HCEC 1CT (cell line): ENCODE measurements at places on chromosomes 1 and 21.

- DNase-seq: no peak
Measured at GRCh38 chr1:117401761-117402160, 34.5 kb downstream of the MAN1A2 start.

- DNase-seq: no peak
Measured at GRCh38 chr1:204462229-204462561, 32.4 kb downstream of the PIK3C2B start.

GRCh38 chr1:18703041-18703621 is 72.5 kb downstream of the PAX7 start:
- DNase-seq: no peak

- no peak for DNase-seq
Measured at GRCh38 chr1:197559655-197560054, 215.6 kb downstream of the DENND1B start.

DNA sequence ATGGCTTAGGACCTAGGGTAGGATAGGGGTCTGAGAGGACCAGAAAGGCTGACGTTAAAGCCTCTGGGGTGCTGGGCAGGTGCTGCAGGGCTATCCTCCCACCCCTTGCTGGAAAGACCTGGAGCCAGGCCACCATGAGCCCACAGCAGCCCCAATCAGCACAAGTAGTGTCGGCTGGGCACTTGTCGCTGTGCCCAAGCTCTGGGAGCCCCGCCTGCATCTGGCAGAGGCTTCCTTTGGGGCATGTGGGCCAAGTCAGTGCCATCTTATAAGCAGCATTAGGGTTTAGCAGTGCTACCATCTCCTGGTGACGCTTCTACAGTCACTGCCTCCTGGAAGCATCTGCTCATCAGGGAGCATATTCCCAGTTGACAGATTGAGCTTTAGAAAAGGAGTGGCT is 31.3 kb downstream of the MAN1C1 start:
- DNase-seq: no peak

DNA sequence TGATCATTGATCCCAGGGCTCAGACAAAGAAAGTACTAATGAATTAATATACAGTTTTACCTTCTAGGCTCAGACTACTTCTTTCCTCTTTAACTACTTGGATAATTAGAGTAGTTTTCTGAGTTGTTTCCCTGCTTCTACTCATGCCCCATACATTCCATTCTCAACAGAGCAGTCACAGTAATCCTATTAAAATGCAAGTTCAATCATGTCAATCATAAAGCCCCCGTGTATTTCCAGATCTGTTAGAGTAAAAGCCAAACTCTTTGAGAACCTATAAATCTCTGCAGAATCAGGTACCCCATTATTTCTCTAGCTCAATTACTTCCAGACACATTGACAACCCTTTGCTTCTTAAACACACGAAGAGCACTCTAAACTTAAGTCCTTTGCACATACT is 242.1 kb upstream of the PRMT6 start:
- no peak for DNase-seq

DNA sequence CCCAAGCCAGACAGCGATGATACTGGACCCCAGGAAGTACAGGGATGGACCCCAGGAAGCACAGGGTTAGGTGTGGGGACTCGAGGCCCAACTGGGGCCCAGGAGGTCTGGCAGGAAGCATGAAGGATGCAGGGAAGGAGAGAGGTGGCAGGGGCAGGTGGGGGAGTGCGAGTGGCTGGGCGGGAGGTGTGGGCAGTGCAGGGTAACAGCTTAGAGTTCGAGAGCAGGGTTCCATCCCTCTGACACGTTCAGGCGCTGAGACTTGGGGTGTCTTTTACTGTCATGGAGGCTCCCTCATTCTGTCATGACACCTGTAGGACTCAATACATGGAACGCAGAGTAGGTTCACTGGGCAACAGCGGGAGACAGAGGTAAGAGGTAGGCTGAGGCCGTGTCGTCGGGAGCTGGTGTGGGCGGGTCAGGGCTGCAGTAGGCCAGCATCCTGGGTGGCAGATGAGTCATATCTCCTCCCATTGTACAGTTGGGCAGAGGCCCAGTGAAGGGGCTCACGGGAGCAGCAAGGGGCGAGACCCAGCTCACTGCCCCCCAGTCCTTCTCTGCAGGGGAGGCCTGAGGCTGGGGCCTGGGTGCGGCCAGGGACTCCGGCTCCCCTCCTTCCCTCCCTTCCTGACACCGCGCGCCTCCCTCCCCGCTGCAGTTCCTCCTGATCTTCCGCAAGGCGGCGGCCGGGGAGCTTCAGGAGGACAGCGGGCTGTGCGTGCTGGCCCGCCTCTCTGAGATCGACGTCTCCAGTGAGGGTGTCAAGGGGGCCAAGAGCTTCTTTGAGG is 11.6 kb upstream of the CTRC start:
- DNase-seq: peak; percentile 56

DNA sequence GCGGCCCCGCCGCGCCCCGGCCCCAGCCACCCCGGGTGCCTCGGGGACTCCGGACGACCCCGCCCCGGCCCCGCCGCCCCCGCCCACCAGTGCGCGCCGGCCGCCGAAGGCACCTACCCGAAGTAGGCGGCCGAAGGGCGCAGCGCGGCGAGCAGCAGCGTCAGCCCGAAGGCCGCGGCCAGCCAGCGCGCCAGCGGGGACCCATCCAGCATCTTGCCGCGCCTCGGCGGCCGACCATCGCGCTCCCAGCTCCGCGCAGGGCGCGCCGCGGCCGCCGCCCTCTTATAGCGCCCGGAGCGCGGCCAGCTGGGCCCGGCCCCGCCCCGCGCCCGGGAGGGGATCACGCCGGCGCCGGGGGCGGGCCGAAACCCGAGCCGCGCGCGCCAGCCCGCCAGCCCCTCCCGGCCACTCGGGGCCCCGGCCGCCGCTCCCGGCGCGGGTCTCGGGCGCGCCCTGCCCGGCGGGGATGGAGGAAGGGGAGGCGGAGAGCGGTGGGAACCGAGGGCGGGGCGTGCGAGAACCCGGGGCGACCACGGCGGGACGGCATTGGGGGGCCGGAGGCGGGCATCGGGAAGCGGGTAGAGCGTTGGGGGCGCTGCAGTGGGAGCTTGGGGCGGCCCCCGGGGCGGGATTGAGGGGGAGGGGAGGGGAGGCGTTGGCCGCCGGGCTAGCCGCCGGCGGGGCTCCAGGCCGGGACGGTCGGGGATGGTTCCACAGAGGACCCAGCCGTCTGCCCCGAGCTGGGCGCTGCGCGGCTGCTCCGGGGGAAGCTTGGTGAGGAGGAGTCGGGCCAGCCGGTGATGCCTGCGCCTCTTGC is at the start of gene WNT9A:
WNT9A (minus strand) TSS at position 257 of the 817 bp plus-strand sequence; CDS start at position 212, 45 bp downstream.
- peak; percentile 6 for DNase-seq

GRCh38 chr1:3067301-3067670 is 1.7 kb upstream of the PRDM16 start:
- no peak for DNase-seq

DNA sequence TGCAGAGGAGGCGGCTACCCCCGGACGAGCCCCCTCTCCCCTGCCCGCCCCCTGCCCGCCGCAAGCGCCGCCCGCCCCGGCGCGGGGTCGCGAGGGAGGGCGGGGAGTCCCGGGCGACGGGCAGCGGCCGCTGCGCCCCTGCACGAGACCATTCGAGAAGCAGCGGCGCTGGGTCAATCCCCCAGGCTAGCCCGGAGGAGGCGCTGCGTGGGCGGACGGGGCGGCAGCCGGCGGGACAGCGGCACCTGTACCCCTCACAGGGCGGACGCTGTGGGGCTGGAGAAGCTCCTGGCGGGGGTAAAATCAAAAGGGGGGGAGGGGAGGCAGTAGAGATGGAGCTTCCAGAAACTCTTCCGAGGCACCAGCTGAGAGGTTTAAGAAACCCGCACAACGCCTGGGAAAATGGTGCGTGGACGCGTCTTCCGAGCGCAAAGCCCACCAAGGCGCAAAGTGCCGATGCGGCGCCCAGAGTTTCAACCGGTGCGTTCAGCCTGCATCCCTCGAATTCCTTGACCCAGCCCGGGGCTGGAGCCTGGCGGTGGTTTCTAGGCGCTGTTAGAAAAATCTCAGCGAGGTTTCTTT is at the start of gene PLPPR5:
PLPPR5 (minus strand) TSS at position 1 of the 582 bp plus-strand sequence. CDS start 190 bp downstream, outside the sequence.
- DNase-seq: no peak

DNA sequence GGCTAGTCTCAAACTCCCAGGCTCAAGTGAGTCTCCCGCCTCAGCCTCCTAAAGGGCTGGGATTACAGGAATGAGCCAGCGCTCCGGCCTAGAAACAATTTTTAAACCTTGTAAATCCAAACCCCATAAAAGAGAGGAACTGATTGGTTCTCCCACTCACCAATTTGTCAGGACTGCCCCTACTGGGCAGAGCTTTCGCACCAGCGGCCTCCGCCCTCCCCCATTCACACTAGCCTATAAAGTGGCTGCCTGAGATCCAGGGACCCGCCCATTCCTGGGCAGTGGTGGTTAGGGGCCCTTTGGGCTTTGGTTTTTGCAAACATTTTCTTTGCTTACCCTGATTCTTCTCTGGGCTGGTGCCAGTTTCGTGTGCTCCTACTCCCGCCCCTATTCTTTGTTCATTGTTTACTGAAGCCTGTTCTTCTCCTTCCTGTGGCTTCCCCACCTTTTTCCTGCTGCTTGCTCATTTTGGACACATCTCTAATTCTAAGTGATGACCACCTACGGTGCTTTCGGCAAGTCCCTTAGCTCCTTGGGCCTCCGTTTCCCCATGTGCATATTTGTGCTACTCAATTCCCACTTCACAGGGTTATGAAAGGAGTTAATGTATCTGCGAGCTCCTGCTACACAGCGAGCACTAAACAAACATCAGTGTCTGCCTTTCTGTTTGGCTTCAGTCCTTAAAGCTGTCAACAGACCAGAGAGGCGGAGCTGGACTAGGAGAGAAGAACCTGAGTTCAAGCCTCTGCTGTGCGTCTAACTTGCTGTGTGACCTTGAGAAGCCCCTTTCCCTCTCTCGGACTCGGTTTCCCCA is 39.8 kb upstream of the CLIC4 start:
- DNase-seq: no peak

DNA sequence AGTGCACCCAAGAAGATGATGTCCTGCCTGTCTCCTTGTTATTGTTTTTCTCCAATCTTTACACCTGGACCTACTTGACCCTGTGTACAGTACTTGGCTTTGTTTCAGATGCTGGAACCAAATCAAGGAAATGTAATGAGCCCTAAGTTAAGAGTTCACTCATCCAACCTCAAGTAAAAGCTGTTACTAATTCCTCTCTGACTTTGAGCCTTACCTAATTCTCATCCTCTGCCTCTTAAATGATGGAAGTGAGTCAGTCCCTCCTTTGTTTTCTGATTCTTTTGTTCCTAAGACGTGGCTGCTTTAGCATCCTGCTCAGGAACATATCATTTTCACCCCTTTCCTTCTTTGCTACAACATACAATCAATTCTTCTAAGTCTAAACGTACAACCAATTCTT is 15.3 kb upstream of the PLA2G4A start:
- DNase-seq: no peak

DNA sequence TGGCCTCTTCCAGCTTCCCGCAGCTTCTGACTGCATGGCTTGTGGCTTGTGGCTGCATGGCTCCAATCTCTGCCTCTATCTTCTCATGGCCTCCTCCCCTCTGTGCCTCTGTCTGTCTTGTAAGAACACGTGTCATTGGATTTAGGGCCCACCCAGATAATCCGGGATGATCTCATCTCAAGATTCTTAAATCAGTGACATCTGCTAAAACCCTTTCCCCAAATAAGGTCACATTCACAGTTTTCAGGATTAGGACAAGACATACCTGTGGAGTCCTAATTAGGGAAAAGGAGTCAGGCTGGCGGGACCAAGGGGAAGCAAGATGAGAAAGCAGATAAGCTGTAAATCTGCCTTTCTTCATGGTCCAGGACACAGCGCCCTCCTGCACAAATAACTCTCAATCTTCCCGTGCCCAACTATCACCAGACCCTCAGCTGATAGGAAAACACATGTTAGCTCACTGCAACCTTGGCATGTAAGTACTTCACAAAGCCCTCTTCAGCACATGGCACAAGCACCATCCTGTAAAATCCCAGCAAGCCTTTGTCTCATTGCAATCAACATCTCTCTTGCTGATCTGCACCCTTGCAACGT is 82.2 kb downstream of the SPSB1 start:
- no peak for DNase-seq

DNA sequence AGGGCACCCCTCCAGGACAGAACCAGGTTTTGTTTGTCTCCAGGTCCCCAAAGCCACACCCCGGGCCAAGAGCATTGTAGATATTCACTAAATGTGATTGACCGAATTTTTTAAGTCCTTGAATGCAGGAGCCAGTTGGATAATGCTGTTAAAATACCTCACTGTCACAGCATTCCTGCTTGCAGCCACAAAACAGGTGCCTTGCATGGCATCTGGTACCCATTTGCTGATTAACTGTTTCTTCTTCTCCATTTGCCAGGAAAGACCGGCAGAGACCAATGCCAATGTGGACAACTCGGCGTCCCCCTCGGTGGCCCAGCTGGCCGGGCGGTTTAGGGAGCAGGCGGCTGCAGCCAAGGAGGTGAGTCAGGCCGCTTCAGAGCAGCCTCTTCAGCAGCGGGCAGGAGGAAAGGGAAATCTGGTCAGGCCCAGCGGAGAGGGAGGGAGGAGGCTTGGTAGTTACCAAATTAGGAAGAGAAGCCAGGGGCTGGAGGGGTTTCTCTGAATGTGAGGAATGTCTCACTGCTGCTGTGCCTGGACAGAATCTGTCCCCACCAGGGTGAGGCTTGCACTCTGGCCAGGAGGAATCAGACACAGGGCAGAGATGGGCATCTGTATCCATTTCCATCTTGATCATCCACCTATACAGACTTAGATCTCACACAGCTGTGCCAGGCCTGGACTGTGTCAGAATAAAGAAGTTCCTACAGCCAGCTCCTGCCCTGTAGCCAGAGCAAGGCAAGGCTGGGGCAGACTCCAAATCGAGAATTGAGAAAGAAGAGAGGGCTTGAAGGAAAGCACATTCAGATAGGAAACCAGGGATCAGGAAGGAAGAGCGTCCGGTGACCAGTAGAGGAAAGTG is 37.9 kb upstream of the MPZL1 start:
- DNase-seq: no peak

- peak; percentile 88 for DNase-seq
Measured at GRCh38 chr1:26705788-26706311, 10.0 kb downstream of the ARID1A start.
